ENCODE measurements at places on chromosomes 5 and 9.

DNA sequence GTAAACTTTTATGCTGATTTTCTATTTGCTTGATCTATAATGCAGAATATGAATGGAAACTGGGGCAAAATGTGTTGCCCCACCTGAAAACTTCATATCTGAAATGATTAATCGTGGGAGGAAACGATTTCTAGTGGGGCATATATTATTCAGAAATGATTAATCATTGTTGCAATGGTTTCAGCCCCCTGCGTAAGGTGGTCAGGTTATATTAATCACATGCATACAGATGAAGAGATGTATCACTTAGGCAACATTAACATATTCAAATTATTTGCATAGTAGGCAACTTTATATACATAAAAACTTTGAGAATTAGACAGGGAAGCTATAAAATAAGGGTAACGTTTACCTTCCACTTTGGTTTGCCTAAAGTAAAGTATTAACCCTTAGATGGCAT, 49.8 kb downstream of the LSM11 start:
- peak; percentile 94 for ATAC-seq

- ATAC-seq, result no peak
Observed at GRCh38 chr5:102910240-102911226, 155.4 kb downstream of the PAM start.

- ATAC-seq, result no peak
Observed at GRCh38 chr9:80191108-80191507, 619.3 kb downstream of the TLE4 start.

DNA sequence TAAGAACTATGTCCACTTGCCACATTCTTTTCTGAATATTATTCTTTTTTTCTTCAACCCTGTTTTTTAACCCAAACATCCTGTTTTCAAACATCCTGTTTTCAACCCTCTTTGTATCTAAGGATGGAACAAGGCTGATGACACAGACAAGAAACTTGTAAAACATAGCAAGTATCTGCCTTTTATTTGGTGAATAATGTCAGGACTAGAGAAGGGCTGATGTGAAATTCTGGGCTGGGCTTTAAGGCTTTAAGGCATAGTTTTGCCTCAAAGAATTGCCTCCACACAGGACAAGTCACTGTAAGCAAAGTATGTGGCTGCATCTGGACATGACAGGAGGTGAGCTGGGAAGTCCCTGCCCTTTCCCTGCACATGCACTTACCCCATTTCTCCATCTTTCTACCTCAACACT, 42.5 kb upstream of the RIC1 start:
- ATAC-seq, result no peak

GRCh38 chr9:88990041-88990728, 1.1 kb upstream of the S1PR3 start:
- no peak for ATAC-seq

DNA sequence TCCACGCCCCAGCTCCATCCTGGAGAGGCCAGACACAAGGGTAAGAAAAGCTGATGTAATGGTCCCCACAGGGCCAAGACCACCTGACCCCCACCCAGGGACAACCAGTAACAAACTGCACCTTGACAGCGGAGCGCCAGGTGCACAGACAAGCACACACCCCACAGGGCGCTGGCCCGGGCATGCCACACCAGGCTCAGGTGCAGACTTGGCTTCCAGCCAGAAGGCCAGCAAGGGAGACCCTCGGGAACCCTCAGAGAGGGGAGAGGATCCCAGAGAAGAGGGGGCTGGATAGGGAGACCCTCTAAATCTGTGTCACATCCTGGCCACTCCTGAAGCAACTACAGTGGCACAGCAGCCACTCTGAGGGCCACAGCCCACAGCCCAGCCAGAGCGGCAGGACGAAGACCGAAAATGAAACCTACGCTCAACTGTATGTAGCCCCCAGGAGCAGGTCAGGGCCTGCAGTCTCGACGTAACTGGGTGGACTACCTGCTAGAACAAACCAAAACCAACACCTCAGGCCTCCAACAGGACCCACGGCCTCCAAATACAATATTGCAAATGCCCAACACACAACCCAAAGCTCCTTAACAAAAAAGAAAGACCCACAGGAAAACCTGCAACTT, 18.5 kb downstream of the CAMSAP1 start:
- ATAC-seq, result no peak

- ATAC-seq, result no peak
Observed at GRCh38 chr5:151408591-151409230, 38.7 kb upstream of the SLC36A1 start.

DNA sequence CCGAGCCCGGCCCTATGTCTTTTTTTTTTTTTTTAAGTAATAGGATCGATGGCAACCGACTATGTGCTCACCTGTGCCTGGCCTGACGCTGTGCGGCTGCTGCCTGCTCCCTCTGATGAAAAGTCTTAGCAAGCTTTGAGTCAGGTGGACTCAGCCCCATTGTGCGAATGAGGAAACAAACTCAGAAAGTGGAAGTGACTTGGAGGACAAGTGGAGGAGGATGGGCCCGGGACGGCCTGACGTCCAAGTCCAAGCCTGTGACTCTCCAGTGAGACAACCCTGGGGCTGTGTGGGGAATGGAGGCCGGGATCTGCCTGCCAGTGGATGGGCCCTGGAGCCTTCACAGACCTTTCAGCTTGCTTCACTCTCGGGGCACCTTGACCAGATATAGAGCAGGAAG, 57.9 kb downstream of the EXD3 start:
- no peak for ATAC-seq
